ENCODE measurements at places on chromosomes 4 and X. TPM values are rescaled to one million over a fixed set of nuclear protein-coding genes. Genes with fewer than 3 reads are reported as not detected.

DNA sequence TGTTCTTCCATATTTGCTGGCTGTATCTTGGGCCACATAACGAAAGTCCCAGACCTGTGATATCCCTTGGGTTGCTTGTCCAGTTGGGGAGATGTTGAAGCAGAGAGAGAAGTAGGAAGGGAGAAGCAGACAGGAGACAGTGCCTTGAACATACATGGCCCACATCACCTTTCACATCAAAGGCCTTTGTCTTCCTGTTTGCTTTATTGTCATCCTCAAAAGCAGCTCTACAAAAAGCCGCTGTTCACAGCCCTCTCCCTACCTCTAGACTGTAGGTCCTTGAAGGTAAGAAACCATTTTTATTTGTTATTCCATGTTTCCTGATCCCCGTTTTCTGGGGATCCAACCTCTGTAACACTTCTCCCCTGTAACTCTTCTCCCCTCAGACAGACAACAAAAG lies 14.9 kb downstream of the USP26 start:
- DNase-seq = no peak

DNA sequence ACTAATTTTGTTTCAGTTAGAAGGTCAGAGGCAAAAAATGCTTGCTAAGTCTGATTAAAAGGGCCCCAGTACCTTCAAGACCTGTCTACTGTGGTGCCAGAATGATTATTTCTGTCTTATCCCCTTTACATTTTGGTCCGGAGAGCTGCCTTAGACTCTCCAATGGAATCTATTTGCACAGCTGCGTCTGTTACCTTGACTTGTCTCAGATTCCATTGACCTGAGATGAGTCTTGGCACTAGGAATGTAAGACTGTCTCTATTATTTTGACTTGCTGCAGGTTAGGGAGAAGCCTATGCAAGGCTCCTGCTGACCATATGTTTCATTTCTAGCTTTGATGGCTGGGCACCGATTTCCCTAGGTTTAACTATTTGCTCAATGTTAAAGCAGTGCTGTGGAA lies 457.6 kb downstream of the KCTD8 start:
- DNase-seq = no peak

DNA sequence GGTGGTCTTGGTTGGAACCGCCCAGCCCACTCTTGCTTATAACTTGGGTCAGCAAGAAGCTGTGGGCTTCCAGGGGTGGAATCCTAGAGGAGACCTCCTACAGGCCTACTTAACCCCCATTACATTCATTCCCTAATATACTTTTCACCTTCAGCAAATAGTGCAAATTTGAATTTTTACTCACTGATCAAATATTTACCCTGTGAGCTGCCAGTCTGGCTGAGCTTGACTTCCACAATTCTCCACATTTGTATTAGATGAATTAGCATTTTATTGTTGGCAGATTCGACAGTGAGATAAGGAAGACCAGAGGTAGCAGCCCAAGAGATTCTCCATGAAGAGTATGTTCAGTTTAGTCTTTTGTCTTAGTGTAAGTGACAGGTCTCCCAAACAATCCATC lies 199.6 kb downstream of the BCOR start:
- DNase-seq = no peak

GRCh38 chrX:68045008-68045577 lies 388.2 kb downstream of the OPHN1 start:
- no peak for DNase-seq

DNA sequence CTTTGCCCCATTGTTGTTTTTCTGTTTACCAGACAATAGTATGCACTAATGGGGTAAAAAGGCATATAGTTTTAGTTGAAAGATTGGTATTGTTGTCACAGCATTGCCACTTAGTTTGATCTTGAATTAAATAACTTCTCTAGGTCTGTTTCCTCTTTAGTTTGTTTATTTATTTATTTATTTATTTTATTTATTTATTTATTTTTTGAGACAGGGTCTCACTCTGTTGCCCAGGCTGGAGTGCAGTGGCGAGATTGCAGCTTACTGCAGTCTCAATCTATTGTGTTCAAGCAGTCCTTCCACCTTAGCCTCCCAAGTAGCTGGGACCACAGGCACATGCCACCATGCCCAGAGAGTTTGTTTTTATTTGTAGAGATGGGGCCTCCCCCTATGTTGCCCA lies 138.6 kb downstream of the KDM6A start:
- DNase-seq = no peak

The F8A3 gene
- 0.41 TPM for total RNA-seq

The NRK gene
- total RNA-seq = not detected

GRCh38 chr4:8710416-8710815 lies 117.9 kb downstream of the CPZ start:
- no peak for DNase-seq

The KLKB1 gene
- total RNA-seq = not detected

DNA sequence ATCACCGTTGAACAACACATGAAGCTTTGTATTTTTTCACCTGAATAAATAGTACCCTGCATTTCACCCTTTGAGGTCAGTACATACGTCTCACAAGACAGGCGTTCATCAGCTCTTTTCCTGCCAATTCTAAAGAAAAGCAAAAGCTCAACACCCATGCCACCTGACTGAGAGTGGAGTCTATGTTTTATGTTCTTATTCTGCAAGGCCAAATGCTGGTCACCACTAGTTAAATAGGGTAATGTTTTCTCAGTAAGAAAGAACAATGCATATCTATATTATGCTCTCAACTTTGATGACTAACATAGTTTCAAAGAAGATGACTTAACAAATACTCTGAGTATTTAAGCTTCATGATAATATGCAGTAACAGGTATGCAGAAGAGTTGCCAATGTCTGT lies 336.3 kb upstream of the BMP3 start:
- peak; percentile 0 for DNase-seq

- no peak for DNase-seq
Measured at GRCh38 chr4:112140536-112140935, 4.7 kb upstream of the FAM241A start.

- no peak for DNase-seq
Measured at GRCh38 chrX:19791562-19791961, 95.8 kb downstream of the SH3KBP1 start.

- no peak for DNase-seq
Measured at GRCh38 chr4:39435659-39436563, 22.8 kb downstream of the RPL9 start.

- no peak for DNase-seq
Measured at GRCh38 chr4:893276-893994, 38.7 kb downstream of the GAK start.

The PF4V1 gene
- not detected for total RNA-seq

GRCh38 chr4:152691761-152692160 lies 12.0 kb upstream of the TMEM154 start:
- DNase-seq = peak; percentile 59

The RBMX2 gene
- 15.6 TPM for total RNA-seq

The FRMPD4 gene
- total RNA-seq = 0.48 TPM

- DNase-seq = no peak
Measured at GRCh38 chr4:64780664-64781063, 371.4 kb upstream of the TECRL start.

GRCh38 chrX:70133303-70134115 lies at the start of gene IGBP1:
Gene IGBP1, plus strand, starts transcription at chrX:70133447. Its CDS starts 501 bp downstream, at chrX:70133948.
- peak; percentile 87 for DNase-seq

GRCh38 chr4:127284236-127284635 lies 348.5 kb upstream of the INTU start:
- DNase-seq = no peak

DNA sequence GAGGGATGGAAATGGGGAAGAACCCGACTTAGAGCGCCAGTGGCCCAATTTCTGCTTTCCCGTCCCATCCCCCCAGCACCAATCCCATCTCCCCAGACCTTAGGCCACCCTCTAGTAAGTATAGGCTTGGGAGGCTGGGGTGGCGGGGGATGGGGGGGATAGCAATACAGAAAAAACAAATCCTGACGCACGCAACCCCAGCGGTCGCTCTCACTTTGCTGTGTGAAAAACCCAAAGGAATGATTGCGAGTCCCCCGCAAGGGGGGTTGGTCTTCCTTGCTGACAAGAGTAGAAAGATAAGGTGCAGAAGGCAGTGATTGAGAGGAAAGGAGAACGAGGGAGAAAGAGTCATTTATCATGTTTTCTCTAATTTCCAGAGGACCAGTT lies 863 bp downstream of the CPE start:
- DNase-seq = no peak

GRCh38 chrX:100368167-100368566 lies 41.9 kb downstream of the PCDH19 start:
- DNase-seq = no peak

DNA sequence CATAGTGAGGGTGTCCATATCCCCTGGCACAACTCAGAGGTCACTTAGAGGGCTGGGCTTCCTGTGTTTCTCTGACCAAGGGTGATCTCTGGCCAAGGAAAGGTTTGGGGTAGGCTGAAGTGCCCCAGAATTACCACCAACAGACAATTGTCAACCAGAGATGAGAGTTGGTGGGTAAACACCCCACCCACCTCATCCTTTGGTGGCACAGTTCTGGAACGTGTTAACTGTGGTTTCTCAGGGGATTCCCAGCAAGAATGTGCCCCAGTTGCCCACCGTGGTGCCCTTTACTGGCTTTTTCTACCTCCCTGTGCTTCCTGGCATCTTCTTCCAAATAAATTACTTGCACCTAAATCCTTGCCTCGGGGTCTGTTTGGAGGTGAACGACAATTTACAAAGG lies 17.1 kb downstream of the GRPR start:
- no peak for DNase-seq

GRCh38 chr4:105815701-105816100 lies 79.6 kb upstream of the NPNT start:
- no peak for DNase-seq

The SAGE1 gene
- not detected for total RNA-seq

GRCh38 chr4:168621806-168622589 lies 125.1 kb downstream of the PALLD start:
- DNase-seq = peak; percentile 49

Data from A172 (cell line).